Stimulated activated CD4-positive, alpha-beta T cell treated with anti-CD3 and anti-CD28 coated beads, TNF-alpha, amount 100 ng/mL, for 1 hour (primary cell): ENCODE measurements at places on chromosomes 12 and 14.

DNA sequence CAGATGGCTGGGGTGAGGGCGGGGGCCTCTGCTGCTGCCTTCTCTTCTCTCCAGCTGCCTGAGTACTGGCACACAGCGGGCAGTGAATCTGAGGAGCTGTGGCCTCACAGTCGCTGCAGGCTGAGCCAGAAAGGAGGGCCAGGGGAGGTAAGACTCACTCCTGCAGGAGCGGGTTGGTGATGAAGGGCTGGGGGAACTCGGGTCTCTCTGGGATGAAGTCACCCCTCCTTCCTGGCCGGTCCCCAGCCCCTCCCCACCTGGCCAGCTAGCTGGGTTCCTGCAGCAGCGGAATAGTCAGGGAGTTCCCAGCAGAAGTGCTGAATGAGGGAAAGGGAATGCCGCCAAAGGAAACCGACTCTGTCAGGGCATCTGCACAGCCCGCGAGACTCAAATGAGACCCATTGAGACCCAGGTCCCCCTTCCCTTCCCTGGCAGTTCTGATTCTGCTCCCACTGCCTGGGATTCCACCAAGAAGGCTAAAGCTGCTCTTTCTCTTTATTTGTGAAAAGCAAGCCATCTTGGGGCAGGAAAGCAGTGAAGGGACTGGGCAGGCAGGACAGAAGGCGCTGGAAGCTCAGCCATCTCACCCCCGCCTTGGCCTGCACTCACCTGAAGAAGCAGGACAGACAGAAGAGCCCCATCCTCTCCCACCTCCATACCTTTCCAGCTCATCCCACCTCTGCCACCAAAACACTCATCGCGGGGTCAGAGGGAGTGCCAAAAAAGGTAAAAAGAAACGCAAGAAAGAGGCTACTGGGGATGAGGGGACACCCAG lies 5.3 kb downstream of the NGB start:
- DNase-seq = no peak

GRCh38 chr12:48972952-48973483 lies 1.5 kb upstream of the WNT10B start:
- no peak for DNase-seq

DNA sequence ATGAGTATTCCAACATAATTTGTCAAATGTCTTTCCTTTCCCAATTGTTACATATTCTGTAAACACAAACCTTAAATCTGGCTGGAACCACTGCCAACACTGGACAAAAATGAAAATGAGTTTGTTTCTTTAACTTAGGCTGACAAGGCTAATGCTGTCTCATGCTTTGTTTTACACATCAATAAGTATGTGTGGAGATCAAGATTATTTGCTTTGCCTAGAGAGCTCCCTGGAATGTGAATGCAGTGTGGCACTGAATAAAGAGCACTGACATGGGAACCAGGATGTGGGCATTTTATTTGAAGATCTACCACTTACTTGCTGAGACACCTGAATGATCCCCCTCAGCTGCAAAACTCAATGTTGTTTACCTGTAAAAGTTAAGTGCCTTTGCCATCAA lies 61.7 kb downstream of the RALGAPA1 start:
- DNase-seq = no peak

DNA sequence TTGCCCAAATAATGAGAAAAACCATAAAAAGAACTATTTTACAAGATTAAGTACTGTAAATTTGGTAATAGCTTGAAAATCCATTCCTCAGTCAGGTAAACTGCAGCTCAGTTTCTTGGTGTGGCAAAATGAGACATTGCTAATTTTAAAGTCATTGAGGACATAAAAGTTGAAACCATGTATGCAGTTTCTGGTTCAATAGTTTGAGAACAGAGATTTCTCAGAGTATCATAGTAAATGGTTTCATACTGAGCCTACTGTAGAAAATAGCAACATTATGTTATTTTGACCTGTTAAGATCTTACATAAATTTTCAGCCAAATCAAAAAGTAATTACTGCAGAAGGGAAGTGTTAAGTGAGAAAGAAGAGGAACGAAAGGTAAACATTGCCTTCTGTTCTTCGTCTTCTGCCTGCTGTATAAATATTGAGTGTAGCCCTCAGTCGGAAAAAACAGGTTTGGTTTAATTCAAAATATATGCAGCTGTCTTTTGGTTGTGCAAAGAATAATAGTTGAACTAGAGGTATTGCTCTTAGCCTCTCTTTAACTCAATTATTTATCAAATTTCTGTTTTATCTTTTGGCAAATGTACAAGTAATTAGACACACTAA lies 119.6 kb downstream of the SYNE2 start:
- no peak for DNase-seq

- no peak for DNase-seq
Observed at GRCh38 chr12:46786774-46787173, 39.0 kb downstream of the SLC38A4 start.

- DNase-seq = no peak
Observed at GRCh38 chr14:61996753-61997152, 234.5 kb downstream of the SNAPC1 start.

DNA sequence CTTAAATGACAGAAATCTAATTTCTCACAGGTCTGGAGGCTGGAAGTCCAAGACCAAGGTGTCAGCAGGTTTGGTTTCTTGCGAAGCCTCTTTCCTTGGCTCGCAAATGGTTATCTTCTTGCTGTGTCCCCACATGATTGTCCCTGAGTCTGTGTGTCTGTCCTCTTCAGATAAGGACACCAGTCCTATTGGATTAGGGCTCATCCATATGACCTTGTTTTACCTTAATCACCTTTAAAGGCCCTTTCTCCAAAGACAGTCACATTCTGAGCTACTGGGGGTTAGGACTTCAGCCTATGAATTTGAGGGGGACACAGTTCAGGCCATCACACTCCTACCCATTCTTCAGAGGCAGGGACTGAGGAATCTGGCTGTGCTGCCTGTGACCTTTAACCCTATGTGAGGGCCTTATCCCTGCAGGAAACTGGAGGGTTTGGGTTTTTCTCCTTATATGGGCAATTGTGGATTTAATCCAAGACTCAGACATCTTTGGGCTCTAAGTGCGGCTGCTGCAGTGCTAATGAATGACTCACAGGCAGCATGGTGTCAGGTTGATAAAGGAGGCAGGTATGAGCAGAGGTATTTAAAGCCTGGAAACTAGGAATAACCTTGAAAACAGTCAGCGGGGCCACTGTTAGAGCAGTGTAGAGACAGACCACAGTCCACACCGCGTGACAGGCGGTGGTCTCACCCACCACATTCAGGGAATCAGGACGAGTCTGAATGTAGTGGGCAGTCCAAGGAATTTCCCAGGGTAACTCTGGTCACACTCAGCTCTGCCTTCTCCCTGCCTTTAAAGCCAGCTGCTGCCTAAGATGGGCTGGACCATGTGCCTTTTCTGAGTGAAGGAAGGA lies 10.2 kb downstream of the TPCN1 start:
- DNase-seq = no peak

- no peak for DNase-seq
Observed at GRCh38 chr12:116323406-116324386, 46.2 kb upstream of the MED13L start.

DNA sequence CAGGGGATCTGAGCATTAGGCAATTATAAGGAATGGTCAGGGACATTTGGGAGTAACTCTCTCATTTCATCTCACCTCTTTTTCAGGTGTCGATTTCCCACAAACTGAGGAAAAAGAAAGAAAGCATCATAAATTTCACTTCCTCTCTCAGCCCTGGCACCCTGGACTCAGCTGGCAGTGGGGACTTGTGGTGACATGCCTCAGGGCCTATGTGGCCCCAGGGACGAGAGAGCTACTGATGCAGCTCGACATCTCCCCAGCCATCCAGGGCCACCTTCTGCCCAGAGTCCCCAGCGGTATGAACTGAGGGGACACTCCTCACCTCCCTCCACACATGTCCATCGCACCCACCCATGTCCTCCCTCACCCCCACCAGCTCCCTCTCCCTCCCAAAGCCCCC lies 11.7 kb downstream of the TNFRSF1A start:
- no peak for DNase-seq

- DNase-seq = no peak
Observed at GRCh38 chr12:24025153-24025798, 75.8 kb upstream of the SOX5 start.

DNA sequence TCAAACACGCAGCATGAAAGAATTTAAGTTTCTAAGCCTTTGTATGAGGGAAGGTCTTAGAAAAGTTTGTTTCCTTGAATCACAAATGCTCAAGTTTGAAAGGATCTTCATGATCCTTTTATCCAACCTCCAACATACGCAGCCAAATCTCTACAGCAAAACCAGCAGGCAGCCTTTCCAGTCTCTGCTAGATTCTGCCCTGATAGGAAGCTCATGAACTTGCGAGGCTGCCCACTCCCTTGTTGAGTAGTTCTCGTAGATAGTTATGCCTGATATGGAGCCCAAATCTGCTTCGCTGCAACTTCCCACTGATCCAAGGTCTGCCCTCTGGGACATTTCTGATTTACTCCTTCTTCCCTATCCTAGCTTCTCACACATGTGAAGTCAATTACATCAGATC lies 272.9 kb downstream of the EGLN3 start:
- no peak for DNase-seq

DNA sequence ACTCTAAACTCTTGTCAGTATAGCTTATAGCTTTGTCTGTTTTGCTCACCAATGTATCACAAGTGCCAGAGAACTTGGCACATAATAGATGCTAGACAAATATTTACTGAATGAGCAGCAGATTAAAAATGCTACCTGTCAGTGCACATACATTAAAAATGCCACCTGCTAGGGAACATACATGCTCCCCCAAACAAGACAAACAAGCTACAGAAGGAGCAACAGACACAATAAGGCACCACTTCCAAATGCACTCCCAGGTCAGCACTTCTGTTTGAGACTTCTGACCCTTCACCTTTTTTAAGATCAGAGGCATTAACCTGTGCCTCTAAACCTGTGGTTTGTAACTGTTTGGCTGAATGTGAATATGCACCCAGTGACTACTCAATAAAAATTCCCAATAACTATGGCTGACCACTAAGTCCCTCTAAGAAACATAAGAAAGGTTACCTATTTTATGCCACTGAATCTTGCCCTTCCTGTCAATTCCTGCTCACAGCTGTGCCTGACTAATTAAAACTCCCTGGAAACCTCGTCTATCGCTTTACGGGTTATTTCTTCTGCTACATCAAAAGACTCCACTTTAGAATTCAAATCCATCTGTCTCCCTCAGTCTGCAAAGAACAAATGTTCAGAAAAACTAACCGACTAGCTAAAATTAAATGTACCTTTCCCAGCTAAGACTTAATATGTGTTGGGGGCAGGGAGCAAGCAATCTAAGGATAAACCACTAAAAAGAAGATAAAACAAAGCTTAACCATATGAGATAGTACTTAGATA lies 41.0 kb downstream of the HECTD4 start:
- DNase-seq = no peak

DNA sequence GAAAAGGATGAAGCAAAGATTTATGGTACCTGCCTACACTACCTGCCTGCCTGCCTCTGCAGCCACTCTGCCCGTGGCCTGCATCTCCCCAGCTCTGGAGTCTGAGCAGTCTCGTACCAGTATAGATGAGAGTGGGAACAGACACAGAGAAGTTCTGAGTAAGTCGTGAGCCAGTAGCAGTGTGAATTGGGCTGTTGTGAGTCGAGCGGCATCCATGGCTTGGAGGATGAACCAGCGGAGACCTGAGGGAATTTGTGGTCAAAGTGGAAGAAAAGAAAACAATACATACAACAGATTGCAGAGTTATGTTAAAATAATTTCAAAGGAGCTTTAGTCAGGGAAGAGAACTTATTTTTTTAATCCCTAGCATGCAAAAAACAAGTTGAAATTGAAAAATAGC lies 25.3 kb downstream of the C2CD5 start:
- no peak for DNase-seq

- no peak for DNase-seq
Observed at GRCh38 chr12:39905152-39905551, 200.7 kb downstream of the SLC2A13 start.

DNA sequence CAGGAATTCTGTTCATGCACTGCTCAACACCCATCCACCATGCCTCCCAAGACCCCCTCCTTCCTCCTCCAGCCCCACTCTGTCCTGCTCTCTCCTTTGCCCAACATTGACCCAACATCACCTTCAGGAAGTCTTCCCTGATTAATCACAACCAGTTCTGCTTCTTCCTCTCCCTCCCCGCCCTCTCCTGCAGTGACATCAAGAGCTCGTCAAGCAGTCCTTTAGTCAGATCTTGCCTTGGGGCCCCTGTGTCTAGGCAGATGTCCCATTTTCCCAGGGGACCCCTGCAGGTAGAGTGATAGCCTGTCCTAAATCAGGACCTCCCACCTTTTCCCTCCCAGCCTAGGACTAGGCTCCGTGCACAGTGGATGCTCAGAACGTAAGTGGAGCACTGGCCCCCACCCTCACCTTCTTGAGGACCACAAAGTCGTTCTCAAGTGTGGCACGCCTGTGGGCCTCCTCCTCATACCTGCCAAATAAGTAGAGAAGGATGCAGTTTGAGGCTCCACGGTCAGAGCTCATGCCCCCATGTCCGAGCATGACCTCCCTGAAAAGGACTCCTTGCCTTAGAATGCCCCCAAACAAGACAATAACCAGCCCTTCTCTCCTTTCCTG lies 2.3 kb downstream of the KRT78 start:
- DNase-seq = no peak

- DNase-seq = no peak
Observed at GRCh38 chr14:64659366-64659765, 44.9 kb upstream of the PLEKHG3 start.

DNA sequence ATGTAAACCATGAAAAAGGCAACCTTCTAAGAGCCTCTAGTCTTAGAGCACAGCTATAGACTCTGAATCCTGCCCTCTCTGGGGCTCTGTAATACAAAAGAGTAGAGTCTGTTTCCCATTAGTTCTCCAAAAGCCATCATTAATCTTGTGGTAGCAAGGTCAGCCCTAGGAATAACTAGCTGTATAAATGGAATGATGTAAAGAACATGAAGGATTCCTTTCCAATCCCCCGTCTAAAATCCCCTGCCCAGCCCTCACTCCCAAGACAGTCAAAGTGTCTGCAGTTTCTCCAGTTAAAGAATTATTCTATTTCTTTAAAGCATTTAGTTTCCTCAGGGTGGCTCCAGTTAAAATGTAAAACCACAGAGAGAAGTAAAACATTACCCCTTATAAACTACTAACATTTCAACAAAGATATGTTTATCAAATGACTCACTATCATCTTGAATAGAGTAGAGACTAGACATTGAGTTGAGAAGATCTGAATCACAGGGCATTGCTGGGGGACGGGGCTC lies 104.2 kb downstream of the ST8SIA1 start:
- no peak for DNase-seq

- no peak for DNase-seq
Observed at GRCh38 chr12:99135376-99135775, 490.3 kb downstream of the APAF1 start.

GRCh38 chr12:1287446-1287975 lies 296.5 kb downstream of the ERC1 start:
- DNase-seq = no peak
